Endothelial cell (in vitro differentiated cells): ENCODE measurements at places on chromosomes 11 and 22.
A peak's percentile ranks its signal among the peaks of the same experiment; 100 is the strongest.

DNA sequence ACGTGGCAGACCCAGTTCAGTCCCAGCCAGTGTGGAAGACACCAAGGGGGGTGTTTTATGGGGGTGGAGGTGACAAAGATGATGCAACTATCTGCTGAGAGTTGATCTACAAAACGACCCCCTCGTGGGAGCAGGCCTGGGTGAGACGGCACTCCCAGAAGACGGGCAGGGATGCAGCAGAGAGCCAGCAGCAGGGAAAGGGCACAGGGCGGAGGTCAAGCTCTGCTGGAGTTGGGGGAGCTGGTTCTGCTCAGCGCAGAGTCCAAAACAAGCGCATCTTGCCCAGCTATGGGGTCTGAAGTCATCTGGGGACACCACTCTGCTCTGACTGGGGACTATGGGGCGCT is 3.9 kb downstream of the GNB1L start:
- H3K36me3 ChIP-seq: peaks cover 19% of the 10 kb centered on the region
- peaks cover 15% of the 10 kb centered on the region for H3K27me3 ChIP-seq
- H3K27ac ChIP-seq: no peak overlapping the region
- peaks cover 20% of the 10 kb centered on the region for H3K4me1 ChIP-seq
- DNase-seq: no peak

DNA sequence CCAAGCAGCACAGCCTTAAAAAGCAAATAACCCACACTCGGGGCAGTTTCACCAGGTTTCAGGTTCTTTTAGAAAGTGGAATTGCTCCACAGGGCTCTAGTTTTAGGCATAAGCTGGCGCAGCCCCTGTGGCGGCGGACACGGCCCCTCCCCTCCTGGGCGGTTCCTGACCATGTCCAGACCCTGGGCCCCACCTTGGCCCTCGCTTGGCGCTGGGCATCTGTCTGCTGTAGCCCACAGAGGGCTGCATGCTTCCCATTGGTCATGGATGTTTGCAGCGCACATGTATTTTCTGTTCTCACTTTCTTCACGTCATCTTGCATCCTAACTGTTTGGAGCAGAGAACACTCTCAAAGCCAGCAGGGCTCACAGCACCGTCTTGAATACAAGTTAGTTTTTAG is 244.3 kb downstream of the BRD1 start:
- no peak for DNase-seq
- no peak overlapping the region for H3K27ac ChIP-seq
- peaks cover 3% of the 10 kb centered on the region for H3K27me3 ChIP-seq

DNA sequence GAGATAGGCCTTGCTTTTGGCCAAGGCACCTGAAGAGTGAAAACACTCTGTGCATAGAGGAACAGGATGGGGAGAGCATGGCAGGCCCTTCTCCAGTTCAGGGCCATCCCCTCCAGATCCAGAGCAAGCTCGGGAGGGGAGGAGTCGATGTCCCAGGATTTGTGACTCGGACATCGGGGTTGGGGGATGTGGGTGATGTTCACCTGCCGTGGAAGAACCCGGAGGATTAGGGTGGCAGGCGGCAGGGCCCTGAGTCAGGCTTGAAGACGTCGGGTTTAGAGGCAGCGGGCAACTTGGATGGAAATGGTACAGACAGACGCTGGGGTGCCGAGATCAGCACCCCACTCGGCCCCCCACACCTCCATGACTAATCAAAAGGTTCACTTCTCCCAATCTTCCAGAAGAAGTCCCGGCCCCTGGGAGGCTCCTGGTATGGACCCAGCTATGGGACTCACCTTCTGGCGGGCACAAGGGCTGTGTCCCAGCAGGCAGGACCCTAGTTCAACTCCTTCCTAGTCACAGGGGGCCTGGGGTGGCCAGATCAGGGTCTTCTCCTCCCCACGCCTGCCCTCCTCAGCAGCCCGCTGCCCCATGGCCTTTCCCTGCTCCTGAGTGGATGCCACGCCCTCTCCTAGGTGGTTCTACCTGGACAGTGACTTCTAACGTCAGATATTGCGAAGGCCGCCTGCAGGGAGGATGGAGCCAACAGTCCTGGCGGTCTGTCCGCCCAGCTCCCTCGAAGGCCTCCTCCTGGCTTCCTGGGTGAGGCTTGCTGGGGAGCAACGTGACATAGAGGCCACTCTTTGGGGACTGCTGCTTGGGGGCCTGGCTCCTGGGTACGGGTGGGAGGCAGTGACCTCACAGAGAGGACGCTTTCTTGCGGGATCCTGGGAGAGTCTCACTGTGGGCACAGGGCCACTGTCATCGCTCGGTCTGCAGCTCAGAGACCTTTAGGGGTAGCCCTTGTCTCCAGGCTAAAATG is 792.5 kb downstream of the BRD1 start:
- H3K27me3 ChIP-seq: peaks cover 6% of the 10 kb centered on the region
- no peak overlapping the region for H3K27ac ChIP-seq
- H3K4me1 ChIP-seq: no peaks in the 10 kb centered on the region
- H3K4me3 ChIP-seq: no peak overlapping the region
- no peaks in the 10 kb centered on the region for H3K36me3 ChIP-seq
- DNase-seq: no peak

- DNase-seq: no peak
- H3K4me3 ChIP-seq: no peak overlapping the region
- no peaks in the 10 kb centered on the region for H3K36me3 ChIP-seq
- H3K27ac ChIP-seq: no peak overlapping the region
- no peaks in the 10 kb centered on the region for H3K4me1 ChIP-seq
These were observed 773.0 kb upstream of the LUZP2 start for GRCh38 chr11:23723861-23724260.

DNA sequence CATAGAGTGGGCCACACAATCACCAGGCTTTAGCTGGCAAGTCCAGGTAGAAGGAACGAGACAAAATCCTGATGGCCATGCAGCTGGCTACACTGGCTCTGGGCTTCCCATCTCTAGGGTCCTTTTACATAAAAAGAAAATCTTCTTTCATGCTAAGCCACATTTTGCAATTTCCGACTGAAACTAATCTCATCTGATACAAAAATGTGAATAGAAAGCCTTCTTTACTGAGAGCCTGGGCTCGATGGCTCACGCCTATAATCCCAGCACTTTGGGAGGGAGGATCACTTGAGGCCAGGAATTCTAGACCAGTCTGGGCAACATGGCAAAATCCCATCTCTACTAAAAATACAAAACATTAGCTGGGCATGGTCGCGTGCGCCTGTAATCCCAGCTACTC is 67.2 kb downstream of the MICAL3 start:
- DNase-seq: no peak
- H3K36me3 ChIP-seq: no peaks in the 10 kb centered on the region
- H3K27ac ChIP-seq: no peak overlapping the region
- no peak overlapping the region for H3K4me3 ChIP-seq
- H3K27me3 ChIP-seq: peaks cover 9% of the 10 kb centered on the region

DNA sequence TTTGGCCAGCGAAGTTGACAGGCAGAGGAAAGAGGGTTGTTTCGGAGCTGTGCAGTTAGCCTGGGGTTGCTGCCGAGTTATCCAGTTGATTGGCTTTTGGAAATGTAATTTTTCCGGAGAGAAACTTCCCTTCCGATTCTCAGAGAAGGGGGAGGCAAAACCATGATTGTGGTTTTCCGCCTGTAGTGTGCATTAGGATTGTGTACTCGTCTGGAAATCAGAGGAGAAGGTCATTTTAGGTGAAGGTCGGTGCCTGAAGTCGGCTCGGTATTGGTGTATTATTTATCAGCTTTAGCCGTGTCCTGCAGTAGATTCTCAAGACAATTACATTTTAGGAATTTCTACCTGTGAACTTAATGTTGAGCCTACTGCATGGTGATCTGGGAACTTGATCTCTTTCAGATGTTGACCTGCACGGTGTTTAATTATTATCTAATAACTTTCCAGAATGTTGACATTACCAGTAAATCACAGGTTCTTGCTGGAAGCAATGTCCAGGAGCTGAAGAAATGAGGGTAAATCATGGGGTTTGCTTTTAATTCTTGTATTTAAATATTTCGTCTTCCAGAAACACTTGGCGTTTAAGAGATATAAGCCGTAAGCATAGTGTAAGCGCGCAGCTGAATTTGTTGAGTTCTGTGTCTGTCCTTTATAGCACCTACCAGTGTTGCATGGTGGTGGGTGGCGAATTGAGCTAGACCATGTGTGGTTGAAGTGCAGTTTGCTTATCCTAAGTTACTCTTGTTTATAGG is 1.3 kb downstream of the ARHGEF12 start:
- peaks cover 6% of the 10 kb centered on the region for H3K27me3 ChIP-seq
- no peak for DNase-seq
- peaks cover 42% of the 10 kb centered on the region for H3K4me1 ChIP-seq
- peak overlapping the region; percentile 100 for H3K4me3 ChIP-seq

DNA sequence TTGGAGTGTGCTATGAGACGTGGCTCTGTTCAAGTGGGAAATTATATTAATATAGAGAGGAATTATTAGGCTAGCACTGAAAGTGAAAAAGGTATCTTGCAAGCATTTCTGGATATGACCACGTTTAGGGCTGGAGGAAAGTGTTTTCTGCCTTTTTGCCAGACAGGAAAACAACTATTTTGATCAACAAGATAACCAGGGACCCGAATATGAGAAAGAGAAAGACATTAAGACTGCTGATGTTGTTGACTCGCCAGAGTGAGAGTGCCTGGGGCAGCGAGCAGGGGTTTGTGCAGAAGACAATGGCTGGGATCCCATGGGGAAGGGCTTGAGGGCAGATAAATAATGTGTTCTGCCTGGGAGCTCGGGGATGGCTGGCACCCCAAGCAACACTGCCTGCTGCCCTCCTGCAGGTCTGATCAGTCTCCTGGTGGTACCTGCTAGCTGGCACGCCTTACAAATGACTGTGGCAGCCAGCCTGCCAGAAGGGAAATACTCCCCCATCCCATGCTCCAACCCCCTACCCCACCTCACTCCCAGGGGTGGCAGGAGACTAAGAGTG is 23.1 kb upstream of the CHST1 start:
- no peaks in the 10 kb centered on the region for H3K36me3 ChIP-seq
- H3K27me3 ChIP-seq: peaks cover 2% of the 10 kb centered on the region
- no peak overlapping the region for H3K27ac ChIP-seq
- peaks cover 12% of the 10 kb centered on the region for H3K4me1 ChIP-seq

DNA sequence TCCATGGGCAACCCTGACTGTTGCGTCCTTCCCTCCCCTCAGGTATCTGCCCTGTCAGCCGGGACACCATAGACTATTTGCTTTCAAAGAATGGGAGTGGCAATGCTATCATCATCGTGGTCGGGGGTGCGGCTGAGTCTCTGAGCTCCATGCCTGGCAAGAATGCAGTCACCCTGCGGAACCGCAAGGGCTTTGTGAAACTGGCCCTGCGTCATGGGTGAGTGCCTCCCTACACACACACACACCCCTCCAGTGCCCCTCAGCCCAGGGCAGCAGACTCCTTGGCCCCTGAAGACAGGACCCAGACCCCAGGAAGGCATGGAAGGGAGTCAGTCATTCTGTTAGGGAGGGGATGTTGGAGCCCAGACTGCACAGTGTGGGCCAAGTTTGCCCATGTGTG is 17.9 kb upstream of the UVRAG start:
- H3K4me3 ChIP-seq: no peak overlapping the region
- H3K27me3 ChIP-seq: peaks cover 10% of the 10 kb centered on the region

GRCh38 chr22:46000081-46001027 is 23.4 kb upstream of the WNT7B start:
- peaks cover 7% of the 10 kb centered on the region for H3K27me3 ChIP-seq
- no peak overlapping the region for H3K4me3 ChIP-seq
- peaks cover 2% of the 10 kb centered on the region for H3K4me1 ChIP-seq
- no peaks in the 10 kb centered on the region for H3K36me3 ChIP-seq
- DNase-seq: no peak
- H3K27ac ChIP-seq: no peak overlapping the region

DNA sequence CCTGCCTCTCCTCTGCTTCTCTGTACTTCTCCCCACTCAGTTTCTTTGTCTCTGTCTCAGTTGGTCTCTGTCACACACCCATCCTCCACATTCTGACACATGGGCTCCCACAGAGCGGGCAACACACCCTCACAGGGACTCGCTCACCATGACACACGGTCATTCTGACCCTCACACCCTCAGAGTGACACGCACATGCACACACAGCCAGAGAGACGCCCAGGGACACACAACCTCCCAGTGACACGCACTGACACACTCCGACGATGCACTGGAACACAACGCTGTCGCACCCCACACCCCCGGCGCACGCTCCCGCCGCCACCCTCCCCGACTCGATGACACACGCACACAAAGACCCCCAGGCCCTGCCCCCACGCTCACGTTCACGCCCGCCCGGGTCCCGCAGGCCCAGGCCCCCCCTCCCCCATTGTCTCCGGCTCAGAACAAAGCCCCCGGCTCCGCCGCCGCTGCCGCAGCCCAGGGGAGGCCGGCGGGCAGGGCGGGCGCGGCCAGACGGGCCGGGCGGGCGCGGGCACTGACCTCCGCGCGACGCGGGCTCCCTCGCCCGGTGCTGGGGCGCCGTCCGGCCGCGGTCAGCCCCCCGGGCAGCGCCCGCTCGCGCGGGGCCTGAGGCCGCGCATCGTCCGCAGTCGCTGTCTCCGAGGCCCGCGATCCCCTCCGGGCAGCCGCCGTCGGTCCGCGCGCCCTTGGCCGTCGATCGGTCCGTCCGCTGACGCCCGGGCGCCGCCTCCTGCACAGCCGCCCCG is 404 bp downstream of the DCHS1 start:
- H3K36me3 ChIP-seq: no peaks in the 10 kb centered on the region
- H3K4me1 ChIP-seq: peaks cover 11% of the 10 kb centered on the region
- peaks cover 4% of the 10 kb centered on the region for H3K27me3 ChIP-seq
- peak; percentile 38 for DNase-seq

- no peaks in the 10 kb centered on the region for H3K4me1 ChIP-seq
- H3K4me3 ChIP-seq: no peak overlapping the region
- peaks cover 5% of the 10 kb centered on the region for H3K27me3 ChIP-seq
- H3K36me3 ChIP-seq: no peaks in the 10 kb centered on the region
These were observed 831 bp upstream of the TP53AIP1 start for GRCh38 chr11:128943428-128943976.

GRCh38 chr22:34950489-34950888 is 115.5 kb upstream of the ISX start:
- peaks cover 3% of the 10 kb centered on the region for H3K27me3 ChIP-seq
- DNase-seq: no peak
- H3K36me3 ChIP-seq: peaks cover 8% of the 10 kb centered on the region
- H3K4me3 ChIP-seq: no peak overlapping the region

- H3K36me3 ChIP-seq: no peaks in the 10 kb centered on the region
- H3K27ac ChIP-seq: no peak overlapping the region
- H3K4me3 ChIP-seq: no peak overlapping the region
- no peak for DNase-seq
These were observed 157.3 kb upstream of the CTSC start for GRCh38 chr11:88494848-88495247.

GRCh38 chr11:35247428-35247827 is 108.5 kb downstream of the CD44 start:
- H3K4me3 ChIP-seq: no peak overlapping the region
- DNase-seq: no peak
- H3K27ac ChIP-seq: no peak overlapping the region
- H3K4me1 ChIP-seq: peaks cover 4% of the 10 kb centered on the region
- H3K27me3 ChIP-seq: no peaks in the 10 kb centered on the region
- no peaks in the 10 kb centered on the region for H3K36me3 ChIP-seq
